Left renal pelvis (tissue), 4 donors: ENCODE measurements at places on chromosomes 16 and 17. TPM values are rescaled to one million over a fixed set of nuclear protein-coding genes. Genes with fewer than 3 reads are reported as not detected.
A peak's percentile ranks its signal among the peaks of the same experiment; 100 is the strongest.

The SLC16A6 gene
- polyA plus RNA-seq: 0.66 TPM

DNA sequence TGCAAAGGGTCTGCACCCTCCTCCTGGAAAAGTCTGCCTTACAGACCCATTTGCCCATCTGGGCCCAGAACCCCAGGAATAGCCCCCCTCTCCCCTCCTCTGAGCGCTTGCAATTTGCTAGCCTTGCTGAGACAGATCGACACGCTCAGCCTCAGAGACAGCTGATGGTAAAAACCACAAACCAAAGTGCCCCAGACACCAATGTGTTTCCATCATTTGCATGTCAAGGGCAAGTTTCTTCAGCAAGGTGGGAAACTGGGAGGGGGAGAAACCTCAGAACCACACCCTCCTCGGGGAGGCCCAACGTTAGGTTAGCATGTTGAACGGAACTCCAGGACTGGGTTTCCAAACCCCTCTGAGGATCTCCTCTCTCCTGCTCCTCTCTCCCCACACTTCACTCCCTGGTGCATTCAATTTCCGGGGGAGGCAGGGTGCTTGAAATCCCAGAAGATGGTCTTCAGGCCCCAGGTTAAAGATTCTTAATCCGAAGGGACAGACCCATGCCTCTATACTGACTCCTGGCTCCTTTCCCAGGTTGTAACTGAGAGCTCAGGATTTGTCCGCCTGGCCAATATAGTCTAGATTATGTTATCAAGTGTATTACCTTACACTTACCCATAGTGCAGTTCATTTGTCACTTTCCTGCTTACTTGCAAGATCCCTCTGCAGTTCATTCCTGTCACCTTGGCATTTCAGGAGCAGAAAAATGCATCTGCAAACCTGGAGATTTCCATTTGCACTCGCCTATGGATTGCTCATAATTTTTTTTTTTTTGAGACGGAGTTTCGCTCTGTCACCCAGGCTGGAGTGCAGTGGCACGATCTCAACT lies 1.3 kb upstream of the CUEDC1 start:
- DNase-seq: no peak

DNA sequence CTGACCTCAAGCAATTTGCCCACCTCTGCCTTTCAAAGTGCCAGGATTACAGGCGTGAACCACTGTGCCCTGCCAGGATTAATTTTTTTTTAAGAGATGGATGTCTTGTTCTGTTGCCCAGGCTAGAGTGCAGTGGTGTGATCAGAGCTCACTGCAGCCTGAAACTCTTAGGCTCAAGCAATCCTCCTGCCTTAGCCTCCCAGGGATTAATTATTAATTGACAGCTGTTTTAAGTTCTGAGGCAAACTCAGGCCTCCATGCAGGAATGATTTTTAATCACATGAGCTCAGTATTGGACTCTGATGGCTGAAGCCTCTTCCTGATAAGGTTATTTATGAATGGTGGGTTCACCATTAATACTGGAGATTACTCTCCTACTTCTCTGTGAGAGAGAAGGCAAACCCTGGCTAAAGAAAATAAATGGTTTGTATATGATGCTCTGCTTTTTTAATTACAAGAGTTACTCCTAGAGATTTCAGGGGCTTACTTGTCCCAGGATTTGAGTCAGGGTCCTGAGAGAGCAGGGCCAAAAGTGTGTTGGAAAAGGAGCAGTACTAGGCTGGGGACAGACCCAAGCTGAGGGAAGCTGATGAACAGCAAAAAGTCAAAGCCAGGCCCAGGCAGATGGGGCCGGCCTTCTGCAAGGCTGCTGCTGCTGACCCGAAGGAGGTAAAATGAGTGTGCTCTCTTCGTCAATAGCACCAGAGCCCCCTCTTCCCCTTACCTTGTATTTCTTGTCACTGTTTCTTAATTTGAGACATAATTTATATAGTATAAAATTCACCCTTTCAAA lies 56.9 kb upstream of the HAS3 start:
- DNase-seq: no peak

- no peak for DNase-seq
These were observed 77.2 kb downstream of the FTO start for GRCh38 chr16:53781023-53781605.

DNA sequence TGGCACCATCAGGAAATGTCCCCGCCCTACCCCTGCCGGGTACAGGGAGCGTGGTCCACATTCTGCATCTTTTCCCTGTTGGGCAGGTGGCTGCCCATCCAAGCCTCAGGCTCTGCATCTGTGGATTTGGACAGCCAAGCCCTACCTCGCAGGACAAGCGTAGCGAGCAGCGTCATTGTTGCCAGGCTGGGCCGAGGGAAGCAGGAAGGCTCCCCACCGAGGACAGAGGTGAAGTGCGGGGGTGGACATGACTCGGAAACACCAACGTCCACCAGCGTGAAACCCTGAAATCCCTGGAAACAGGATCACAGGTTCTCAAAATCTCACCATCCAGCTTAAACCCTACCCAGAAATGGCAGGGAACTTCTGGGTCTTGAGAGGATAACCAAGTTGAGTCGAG lies 73.6 kb downstream of the SOCS1 start:
- no peak for DNase-seq

- DNase-seq: no peak
These were observed 161.5 kb downstream of the CDH13 start for GRCh38 chr16:82788225-82788624.

DNA sequence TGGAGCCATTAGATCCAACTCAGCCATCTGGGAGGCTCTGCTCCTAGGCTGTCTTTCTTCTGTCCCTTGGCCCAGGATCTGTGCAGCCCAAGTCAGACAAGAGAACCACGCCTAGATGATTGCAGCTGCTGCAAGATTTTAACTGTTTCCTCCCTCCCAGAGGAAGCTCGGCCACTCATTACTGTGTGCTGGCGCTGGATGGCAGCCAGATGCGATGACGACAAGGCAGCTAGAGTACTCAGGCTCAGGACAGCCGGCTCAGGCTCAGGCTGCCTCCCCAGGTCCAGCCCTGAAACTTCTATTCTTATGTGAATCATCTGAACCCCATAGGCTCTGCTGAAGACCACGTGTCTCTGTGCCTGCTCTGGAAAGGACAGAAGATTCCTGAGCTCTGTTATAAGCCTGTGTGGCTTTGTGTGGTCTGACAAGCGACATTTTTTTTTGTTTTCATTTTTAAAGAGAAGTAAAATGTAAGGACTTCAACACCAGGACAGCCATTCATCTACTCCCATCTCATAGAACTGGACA lies 32.1 kb upstream of the FBXW10B start:
- peak; percentile 84 for DNase-seq

DNA sequence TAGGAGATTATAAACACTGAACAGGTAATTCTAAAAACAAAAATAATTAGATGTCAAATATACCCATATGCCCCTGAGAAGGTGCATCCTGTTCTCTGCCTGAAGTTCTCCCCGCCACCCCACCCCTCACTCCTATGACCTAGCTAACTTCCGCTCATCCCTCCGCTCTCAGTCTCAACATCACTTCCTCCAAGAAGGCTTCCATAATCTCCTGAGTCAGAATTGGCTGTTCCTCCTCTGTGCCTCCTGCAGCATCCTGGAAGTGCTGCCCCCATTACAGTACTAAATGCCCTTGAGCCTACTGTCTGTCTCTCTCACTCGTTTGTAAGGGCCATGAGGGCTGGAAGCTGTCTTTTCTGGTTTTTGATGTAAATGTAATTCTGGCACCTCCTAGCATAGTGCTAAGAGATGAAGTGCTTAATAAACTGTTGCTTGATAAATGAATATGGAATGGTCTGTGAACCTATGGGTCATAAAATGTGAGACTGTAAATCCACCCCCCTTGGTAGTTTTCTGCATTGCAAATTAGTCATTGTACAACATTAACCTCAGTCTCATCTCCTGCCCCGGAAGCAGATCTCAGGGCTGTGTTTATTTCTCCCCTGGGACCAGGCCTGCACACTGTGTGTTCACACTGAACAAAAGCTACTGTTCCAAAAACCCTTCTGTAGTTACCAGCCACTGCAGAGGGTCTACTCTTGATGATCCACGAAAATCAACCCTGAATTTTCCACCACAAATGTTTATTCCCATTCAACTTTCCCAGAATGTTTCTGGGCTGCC lies 3.9 kb upstream of the MYO1D start:
- no peak for DNase-seq

DNA sequence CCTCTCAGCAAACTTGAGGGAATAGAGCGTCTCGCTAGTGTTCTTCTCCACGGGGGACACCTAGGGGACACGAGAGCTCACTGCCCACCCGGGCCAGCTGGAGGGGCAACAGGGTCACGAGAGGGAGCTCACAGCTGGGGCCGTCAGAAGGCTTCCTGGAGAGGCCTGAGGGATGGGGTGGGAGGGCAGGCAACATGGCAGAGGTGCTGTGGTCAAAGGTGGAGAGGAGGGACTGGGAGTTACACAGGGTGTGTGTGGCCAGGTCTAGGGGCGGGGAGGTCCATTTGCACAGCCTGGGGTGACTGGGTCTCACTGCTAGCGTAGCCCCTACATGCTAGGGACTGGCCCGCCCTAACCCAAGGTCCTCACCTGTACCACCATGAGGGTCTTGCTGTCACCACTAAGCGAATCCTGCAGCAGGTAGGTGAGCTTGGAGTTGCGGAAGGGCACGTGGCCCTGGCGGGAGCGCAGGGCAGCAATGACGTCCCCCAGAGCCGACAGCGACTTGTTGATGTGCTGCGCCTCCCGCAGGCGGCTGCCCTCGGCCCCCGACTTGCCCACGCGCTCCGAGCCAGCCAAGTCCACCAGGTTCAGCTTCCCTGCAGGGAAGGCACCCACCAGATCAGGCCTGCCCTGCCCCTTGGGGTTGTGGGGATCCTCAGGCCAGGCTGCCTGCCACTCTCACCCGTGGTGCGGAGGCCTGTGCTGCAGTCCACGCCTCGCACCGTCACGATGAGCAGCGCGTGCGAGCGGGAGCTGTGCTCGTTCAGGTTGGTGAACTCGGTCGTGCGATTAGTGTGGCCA lies 25.0 kb downstream of the KATNB1 start:
- no peak for DNase-seq

DNA sequence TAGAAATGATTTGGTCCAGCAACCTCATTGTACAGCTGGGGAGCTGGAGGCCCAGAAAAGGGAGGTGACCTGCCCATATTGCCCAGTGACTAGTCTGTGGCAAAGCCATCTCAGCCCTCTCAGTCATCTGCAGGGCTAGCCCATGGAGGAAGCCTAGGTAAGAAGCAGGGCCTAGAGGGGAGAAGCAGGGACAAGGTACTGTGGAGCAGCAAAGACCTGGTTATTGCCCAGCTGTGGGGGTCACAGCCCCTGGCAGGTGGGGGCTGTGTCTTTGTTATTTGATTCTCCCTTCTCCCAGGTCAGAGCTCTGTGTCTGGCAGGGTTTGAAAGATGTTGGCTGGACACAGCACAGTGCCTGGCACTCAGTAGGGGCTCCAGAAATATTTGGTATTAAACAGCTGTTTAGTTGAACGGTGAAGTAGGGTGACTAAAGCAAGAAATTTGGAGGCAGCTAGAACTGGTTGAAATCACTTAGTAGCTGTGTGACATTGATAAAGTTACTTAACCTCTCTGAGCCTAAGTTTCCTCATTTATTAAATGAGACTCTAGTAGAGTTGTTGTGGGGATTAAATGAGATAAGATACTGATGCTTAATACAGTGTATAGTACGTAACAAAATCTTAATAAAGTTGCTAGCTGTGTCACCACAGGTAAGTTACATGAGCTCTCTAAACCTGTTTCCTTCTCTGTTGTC lies 17.3 kb downstream of the CCR7 start:
- DNase-seq: no peak
